ENCODE measurements at places on chromosomes 2 and 18.

- DNase-seq, result no peak
Measured at GRCh38 chr2:128640845-128641360, 322.2 kb upstream of the HS6ST1 start.

- no peak for DNase-seq
Measured at GRCh38 chr18:54794823-54795222, 33.5 kb upstream of the RAB27B start.

DNA sequence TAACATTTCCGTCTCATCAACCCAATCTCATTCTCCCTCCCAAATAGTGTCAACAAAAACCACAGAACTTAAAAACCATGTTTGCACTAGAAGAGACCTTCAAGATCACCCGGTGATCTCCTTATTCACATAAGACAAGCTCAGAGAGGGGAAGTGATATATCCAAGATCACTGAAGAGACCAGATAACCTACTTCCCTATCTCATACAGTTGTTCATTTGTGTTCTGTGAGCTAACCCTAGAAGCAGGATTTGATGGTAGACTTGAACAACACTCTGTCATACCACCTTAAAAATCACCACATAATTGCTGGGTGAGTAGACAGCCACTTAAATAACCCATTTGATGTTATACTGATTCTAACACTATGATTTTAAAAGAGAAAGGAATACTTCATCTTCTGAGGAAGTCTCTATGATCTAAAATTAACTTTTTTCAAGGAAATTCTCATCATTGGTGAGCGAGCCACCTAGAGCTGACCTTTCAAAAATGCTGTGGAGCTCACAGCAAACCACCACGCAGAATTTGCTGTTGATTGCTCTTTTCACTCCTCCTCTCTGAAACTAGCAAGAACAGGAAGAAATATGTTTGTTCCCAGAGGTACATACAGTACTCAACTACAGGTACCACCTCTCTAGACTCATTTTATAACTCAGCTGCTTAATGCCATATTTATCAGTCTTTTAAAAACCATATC is 15.1 kb downstream of the AAK1 start:
- no peak for DNase-seq

DNA sequence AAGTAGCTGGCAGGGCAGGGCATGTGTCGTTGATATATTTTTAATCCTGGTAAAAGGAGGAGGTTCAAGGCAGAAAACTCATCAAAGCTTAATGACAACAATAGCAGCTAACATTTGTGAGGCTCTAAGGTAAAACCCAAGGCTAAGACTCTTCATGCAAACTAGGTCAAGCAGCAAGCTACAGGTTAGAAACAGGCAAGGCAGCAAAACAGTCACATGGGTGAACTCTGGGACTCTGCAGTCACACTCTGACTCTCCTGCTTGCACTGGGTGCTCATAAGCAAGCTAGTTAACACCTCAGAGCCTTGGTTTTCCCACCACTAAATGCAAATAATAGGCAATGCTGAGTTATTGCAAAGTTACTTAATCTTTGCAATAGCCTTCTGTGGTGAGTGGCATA is 7.9 kb downstream of the IL1RN start:
- DNase-seq, result no peak

DNA sequence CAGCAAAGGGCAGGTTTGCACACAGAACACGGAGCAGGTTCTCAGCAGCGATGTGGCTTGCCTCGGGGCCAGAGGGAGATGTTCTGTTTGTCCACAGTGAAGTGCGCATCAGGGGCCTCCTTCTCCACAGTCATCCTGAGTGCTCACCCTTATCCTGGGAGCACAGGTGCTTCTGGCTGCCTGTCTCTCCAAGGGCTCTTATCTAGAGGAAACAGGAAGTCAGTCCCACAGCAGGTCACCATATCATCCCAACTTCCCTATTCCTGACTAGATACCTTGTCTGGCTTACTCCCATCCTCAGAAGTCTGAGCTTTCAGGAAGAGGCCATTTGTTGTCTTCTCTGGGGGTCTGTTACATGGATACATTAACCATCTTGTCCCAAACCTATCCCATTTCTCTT is at the start of gene CD207:
TSS of gene CD207 (minus strand) at position 174 of the 400 bp plus-strand sequence. CDS start at position 134, 40 bp downstream.
- no peak for DNase-seq

DNA sequence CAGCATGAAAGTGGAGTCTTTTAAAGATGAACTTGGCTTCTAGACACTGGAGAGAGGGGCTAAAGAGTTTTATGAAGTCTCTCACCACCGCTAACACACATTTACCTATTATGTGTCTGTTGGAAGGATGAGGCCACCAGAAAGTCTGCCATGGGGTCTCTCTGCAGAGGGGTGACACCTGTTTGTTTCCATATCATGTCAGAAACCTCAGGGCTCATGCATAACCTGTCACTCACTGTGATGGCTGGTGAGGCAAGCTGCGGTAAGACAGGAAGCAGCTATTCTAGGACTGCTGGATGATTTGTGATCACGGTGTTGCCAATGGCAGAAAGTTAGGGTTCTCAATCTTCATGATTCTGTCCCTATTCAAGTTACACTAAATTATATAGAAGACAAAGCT is 60.8 kb upstream of the DNMT3A start:
- DNase-seq, result no peak

- no peak for DNase-seq
Measured at GRCh38 chr2:241859017-241859435, 332 bp upstream of the PDCD1 start.

DNA sequence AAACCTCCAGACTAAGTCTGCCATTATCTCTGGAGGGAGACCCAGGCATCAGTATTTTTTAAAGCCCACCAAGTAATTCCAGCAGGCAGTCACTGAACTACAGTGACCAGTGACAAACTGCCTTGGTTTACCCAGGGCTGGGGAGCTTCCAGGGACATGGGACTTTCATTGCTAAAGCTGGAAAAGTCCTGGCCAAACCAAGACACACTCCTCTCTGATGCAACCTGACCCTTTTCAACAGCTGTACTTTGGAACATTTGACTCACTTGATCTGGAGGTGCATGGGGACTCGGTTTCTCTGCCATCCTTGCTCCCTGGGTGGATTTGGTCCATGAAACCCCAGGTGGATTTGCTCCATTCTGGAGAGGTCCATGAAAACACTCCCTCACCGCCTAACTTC is 7.0 kb downstream of the MRO start:
- no peak for DNase-seq

- DNase-seq, result no peak
Measured at GRCh38 chr2:33069894-33070651, 123.3 kb downstream of the LTBP1 start.
